ENCODE measurements at places on chromosomes 1 and 21. TPM values are rescaled to one million over a fixed set of nuclear protein-coding genes. Genes with fewer than 3 reads are reported as not detected.

COPA gene
- total RNA-seq = 118 TPM

GNG12 gene
- not detected for total RNA-seq

- no peak for DNase-seq
- H3K36me3 ChIP-seq = no peaks in the 10 kb centered on the region
- H3K27me3 ChIP-seq = no peaks in the 10 kb centered on the region
- H3K27ac ChIP-seq = no peak overlapping the region
- H3K4me3 ChIP-seq = no peak overlapping the region
Observed at GRCh38 chr1:180167021-180167701, 12.5 kb downstream of the QSOX1 start.

GRCh38 chr1:182672487-182672836, 11.9 kb downstream of the RGS8 start:
- DNase-seq = no peak
- no peaks in the 10 kb centered on the region for H3K36me3 ChIP-seq
- H3K4me3 ChIP-seq = no peak overlapping the region
- H3K27me3 ChIP-seq = peaks cover 25% of the 10 kb centered on the region

DNA sequence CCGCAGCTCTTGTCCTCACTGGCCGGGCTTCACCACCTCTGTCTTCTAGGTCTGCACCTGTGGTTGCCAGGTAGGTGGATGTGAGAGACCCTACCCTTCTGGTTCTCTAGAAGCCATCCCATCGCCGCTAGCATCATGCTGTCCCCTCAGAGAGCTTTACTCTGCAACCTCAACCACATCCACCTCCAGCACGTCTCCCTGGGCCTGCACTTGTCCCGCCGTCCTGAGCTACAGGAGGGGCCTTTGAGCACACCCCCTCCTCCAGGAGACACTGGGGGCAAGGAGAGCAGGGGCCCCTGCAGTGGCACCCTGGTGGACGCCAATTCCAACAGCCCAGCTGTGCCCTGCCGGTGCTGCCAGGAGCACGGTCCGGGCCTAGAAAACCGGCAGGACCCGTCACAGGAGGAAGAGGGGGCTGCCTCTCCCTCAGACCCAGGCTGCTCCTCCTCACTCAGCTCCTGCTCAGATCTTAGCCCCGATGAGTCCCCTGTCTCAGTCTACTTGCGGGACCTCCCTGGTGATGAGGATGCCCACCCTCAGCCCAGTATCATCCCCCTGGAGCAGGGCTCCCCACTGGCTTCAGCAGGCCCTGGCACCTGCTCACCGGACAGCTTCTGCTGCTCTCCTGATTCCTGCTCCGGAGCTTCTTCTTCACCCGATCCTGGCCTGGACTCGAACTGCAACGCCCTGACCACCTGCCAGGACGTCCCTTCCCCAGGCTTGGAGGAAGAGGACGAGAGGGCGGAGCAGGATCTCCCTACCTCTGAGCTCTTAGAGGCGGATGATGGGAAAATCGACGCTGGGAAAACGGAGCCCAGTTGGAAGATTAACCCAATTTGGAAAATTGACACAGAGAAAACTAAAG, 1.2 kb downstream of the RUSC1 start:
- peak; percentile 19 for DNase-seq
- H3K27ac ChIP-seq = no peak overlapping the region
- peaks cover 43% of the 10 kb centered on the region for H3K4me1 ChIP-seq
- H3K4me3 ChIP-seq = peak overlapping the region; percentile 81
- no peaks in the 10 kb centered on the region for H3K27me3 ChIP-seq

DNA sequence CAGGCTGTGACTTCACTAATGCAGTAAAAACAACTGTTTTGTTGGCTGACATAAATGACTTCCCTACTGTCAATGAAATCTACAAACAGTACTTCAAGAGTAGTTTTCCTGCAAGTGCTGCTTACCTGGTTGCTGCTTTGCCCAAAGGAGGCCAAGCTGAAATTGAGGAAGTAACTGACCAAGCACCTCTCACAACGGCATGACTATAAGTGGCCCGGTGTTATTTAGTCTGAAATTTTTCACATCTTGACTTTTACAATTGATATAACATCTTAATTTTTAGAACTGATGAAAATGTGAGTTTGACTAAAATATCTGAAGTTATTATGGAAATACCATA, 274.9 kb upstream of the NR5A2 start:
- no peak overlapping the region for H3K27ac ChIP-seq
- DNase-seq = no peak
- no peaks in the 10 kb centered on the region for H3K4me1 ChIP-seq
- no peaks in the 10 kb centered on the region for H3K36me3 ChIP-seq

GRCh38 chr21:19433623-19434022, 1030.0 kb upstream of the TMPRSS15 start:
- no peaks in the 10 kb centered on the region for H3K27me3 ChIP-seq
- no peak for DNase-seq
- H3K4me3 ChIP-seq = no peak overlapping the region
- H3K4me1 ChIP-seq = no peaks in the 10 kb centered on the region
- no peak overlapping the region for H3K27ac ChIP-seq

DNA sequence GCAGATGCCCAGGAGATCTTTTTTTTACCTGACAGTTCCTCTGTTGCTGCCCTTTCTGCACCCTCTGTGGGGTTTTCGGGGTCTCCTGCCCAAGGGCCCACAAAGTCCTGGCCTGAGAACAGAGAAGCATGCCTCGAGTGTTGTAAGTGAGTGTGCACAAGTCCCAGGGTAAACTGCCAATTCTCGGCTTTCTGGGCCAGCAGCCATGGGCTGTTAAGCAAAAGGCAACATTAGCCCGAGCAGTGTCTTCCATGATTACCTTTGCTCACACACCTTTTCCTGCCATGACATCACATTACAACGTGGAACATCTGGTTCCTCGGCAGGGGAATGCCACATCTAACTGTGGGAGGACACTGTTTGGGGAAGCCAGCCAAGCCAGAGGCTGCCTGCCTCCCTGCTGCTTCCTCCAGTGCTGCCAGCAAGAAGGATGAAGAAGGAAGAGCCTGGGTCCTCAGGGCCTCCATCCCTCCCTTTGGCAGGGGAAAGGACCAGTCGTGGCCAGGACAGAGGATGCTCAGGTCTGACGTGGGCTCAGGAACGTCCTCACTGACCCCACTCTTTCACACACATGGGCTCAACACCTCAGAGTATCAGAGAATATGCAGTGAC, 485.9 kb downstream of the OMA1 start:
- no peak overlapping the region for H3K27ac ChIP-seq
- DNase-seq = no peak
- H3K27me3 ChIP-seq = peaks cover 2% of the 10 kb centered on the region
- no peaks in the 10 kb centered on the region for H3K4me1 ChIP-seq

GRCh38 chr1:87735750-87736149, 407.1 kb downstream of the LMO4 start:
- H3K4me3 ChIP-seq = no peak overlapping the region
- H3K4me1 ChIP-seq = no peaks in the 10 kb centered on the region

GRCh38 chr1:55692726-55693125, 477.6 kb upstream of the USP24 start:
- peaks cover 7% of the 10 kb centered on the region for H3K27me3 ChIP-seq
- no peak overlapping the region for H3K27ac ChIP-seq
- DNase-seq = no peak
- no peaks in the 10 kb centered on the region for H3K36me3 ChIP-seq

DNA sequence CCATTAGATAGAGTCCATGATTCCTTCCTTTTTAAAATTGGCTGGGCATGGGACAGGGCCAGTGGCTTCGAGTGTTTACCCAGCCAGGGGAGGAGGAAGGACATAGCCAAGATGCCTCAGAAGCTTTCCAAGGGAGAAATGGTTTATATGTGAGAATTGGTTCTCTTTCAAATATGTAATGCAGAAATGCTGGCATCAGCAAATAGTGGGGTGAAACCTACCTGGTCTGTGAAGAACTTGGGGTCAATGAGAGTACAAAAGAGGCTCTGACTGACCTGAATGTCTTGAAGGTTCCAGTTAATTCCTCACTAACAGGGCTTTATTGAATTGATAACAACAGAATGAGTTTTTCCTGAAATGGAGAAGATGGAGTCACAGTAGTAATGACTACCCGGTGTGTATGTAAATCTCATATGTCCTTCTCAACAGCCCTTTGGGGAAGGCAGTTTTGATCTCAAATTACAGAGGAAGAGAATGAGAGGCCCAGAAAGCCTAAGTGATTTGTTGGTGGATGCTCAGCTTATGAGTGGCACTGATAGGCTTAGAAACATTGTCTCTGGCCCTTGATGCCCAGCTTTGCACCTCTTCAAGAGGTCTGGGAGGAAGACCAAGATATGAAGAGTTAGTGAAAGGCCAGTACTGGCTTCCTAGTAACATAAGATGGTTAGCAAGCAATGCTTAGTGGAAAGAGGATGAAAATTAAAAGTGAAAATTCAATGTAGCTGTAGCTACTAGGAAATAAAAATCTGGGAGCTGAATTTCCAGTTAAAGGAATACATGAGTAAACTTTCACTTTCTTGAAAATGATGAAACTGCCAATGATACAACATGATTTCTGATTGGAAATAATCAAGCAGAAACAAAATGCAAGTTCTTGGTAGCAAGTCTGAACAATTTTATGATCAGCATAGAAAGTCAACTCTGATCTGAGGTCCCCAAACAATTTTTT, 2.7 kb downstream of the ATF3 start:
- H3K4me1 ChIP-seq = peaks cover 55% of the 10 kb centered on the region
- peaks cover 16% of the 10 kb centered on the region for H3K27me3 ChIP-seq
- H3K27ac ChIP-seq = peak overlapping the region; percentile 43
- peaks cover 57% of the 10 kb centered on the region for H3K36me3 ChIP-seq
- peak overlapping the region; percentile 90 for H3K4me3 ChIP-seq

- peaks cover 5% of the 10 kb centered on the region for H3K27me3 ChIP-seq
- H3K4me3 ChIP-seq = peak overlapping the region; percentile 91
- peaks cover 62% of the 10 kb centered on the region for H3K4me1 ChIP-seq
- peaks cover 30% of the 10 kb centered on the region for H3K36me3 ChIP-seq
- no peak for DNase-seq
Observed at GRCh38 chr1:116567790-116568661, 2.8 kb downstream of the CD58 start.

DNA sequence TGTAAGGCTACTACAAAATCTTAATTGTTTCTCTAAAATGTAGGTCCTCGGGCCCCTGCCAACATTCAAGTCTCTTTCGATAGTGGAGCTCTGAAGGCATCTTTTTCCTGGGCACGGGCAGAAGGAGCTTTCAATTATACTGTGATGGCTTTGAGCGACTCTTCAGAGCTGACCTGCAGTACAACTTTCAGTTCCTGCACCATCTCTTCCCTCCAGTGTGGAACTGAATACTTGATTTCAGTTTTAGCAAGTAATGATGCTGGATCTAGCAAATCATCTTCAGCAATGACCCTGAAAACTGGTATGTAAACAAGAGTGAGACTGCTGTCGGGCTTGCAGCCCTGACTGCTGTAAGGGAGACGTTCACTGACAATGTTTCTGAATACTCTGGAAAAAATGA, 9.6 kb downstream of the FNDC7 start:
- H3K4me1 ChIP-seq = no peaks in the 10 kb centered on the region
- H3K4me3 ChIP-seq = no peak overlapping the region
- DNase-seq = no peak
- H3K27me3 ChIP-seq = peaks cover under 1% of the 10 kb centered on the region
- H3K27ac ChIP-seq = no peak overlapping the region

GRCh38 chr1:191065771-191066170, 588.1 kb upstream of the BRINP3 start:
- H3K36me3 ChIP-seq = no peaks in the 10 kb centered on the region
- H3K4me1 ChIP-seq = no peaks in the 10 kb centered on the region
- no peak overlapping the region for H3K4me3 ChIP-seq
- DNase-seq = no peak

- no peak overlapping the region for H3K4me3 ChIP-seq
- no peak for DNase-seq
- no peaks in the 10 kb centered on the region for H3K27me3 ChIP-seq
- H3K36me3 ChIP-seq = peaks cover 36% of the 10 kb centered on the region
- H3K27ac ChIP-seq = no peak overlapping the region
- peaks cover 13% of the 10 kb centered on the region for H3K4me1 ChIP-seq
Observed at GRCh38 chr21:28953247-28953646, 39.4 kb downstream of the LTN1 start.

- peaks cover 4% of the 10 kb centered on the region for H3K36me3 ChIP-seq
- H3K27ac ChIP-seq = no peak overlapping the region
- H3K4me1 ChIP-seq = peaks cover 4% of the 10 kb centered on the region
- no peak for DNase-seq
- no peaks in the 10 kb centered on the region for H3K27me3 ChIP-seq
Observed at GRCh38 chr1:77473690-77474089, 191.9 kb downstream of the AK5 start.

DNA sequence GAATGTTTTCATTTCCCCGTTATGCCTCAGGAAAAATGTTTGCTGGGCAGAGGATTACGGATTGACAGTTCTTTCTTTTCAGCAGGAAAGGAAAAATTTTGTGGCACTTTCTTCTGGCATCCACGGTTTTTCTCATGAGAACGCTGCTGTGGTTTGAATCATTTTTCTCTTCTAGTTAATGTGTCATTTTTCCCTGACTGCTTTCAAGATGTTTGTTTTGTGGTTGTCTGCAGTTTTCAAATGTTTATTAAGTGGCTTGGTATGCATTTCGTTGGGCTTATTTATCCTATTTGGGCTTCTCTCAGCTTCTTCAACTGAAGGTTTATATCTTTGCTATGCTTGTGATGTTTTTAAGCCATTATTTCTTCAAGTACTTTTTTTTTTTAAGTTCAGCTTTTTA, 359.0 kb downstream of the RGS7 start:
- no peaks in the 10 kb centered on the region for H3K36me3 ChIP-seq
- no peak overlapping the region for H3K27ac ChIP-seq

DNA sequence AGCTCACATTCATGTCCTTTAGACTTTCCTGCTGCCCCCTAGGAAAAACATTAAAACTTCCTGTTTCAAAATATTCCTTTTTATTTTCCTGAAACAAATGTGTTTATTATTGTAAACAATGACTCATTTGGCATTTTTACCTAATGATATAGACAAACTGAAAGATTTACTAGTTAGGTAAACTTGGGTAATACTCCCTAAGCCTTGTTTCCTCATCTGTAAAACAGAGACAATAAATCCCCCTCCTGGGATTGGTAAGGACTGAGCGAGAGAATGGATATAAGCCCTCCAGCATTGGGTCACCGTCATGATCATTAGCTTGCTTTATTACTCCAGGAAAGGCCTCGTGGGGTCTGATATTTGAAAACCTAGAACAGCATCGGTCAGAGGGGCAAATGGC, 59.8 kb downstream of the LPAR3 start:
- H3K27ac ChIP-seq = no peak overlapping the region
- H3K36me3 ChIP-seq = no peaks in the 10 kb centered on the region
- H3K4me1 ChIP-seq = peaks cover 6% of the 10 kb centered on the region
- H3K27me3 ChIP-seq = no peaks in the 10 kb centered on the region
- no peak for DNase-seq

Measured in activated CD8-positive, alpha-beta T cell treated with anti-CD3 and anti-CD28 coated beads for 36 hours (primary cell).